Cortex of kidney (tissue), 1 donor: ENCODE measurements at places on chromosomes 11 and 22.

DNA sequence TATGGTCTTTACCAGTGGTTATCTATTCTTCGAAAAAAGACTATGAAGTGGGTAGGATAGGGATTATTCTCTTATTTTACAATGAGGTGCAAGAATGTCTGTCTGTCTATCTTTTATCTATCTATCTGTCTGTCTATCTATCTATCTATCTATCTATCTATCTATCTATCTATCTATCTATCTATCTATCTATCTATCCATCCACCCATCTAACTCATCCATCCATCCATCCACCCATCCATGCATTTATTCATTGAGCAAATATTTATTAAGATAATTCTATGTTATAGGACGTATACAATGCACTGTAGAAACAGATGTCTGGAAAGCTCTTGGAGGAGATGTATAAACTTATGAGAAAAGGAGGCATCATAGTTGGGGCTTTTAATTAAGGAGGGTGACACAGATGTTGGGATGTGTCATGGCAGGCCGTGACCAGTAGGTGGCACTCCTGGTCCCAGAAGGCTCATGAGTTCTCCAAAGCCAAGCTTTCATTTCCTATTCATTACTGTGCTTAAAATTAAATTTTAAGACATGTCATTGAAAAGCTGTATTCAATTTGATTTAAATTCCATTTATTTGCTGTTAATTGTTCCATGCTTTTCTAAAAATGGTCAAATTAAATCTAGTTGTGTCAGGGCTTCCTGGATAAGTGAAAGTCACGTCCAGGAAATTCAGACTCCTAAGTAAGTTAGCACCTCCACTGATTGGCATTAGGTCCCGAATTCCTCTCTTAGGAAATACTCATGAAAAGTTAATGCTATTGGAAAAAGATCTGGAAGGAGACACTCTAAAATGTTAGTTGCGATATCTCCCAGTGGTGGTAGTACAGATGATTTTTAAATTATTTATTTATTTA, 19.0 kb upstream of the E2F8 start:
- DNase-seq = no peak

DNA sequence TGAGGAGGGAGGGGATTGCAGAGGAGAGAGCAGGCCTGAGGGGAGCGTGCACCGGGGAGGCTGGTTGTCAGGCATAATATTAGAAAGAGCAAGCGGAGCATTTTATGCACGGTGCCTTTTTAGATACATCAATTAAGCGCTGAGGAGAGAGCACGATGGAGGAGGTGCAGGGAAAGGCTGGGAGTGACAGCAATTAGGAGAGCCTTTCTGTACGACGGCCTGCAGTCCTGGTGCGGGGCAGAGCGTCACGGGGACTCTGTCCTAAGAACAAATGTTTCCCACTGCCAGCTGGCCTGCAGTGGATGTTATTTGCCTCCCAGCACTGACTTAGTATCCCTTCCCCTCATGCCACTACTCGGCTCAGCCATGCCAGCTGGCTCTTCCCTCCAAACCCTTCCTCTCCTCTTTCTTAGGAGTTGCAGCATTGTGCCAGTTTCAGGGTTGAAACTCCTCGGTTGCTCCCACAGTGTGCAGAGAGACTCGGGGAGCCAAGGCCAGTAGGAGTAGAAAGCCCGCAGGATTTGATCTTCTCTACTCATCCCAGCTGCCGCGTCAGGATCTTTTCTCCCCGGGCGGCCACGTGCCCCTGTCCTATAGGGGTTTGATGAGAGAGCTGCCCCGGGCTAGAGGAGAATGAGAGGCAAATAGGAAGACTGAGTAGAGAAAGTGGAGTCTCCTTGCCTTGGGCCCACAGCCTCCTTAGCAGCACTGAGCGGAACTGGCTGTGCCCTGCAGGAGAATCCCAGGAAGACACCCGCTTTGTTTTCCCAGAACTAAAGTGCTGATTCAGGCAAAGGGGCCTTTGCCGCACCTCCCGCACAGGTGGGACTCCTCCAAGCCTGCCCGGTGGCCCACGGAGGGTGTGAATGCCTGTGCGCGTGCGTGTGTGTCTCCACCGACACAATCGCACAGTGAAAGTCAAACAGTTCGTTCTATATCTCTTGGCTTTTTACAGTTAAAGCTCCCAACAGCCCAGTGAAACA, 875.3 kb downstream of the NTM start:
- DNase-seq = no peak

DNA sequence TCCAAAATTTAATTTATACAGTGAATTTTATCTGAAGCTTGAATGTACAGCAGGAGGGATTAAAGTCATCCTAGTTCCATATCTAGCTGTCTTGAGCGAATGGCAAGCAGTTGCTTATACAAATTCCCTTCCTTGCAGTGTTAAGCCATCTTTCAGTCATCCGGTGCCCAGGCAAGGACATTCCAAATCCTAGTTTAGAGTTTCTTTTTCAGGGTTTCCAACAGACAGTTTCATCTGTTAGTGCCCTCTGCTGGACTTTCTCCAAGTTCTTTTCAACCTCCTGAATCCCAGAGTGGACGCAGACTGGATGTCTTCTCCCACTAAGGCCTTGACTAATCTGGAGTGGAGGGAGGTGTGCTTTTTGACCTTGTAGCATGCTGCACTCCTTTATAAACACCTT, 45.4 kb downstream of the GRAMD1B start:
- DNase-seq = no peak

GRCh38 chr11:116166573-116167465, 606.0 kb downstream of the BUD13 start:
- no peak for DNase-seq

- no peak for DNase-seq
These were observed 465.5 kb downstream of the GUCY1A2 start for GRCh38 chr11:106552694-106553203.

- no peak for DNase-seq
These were observed 3.6 kb downstream of the IZUMO1R start for GRCh38 chr11:94308024-94308423.

GRCh38 chr22:19770349-19771220, 10.0 kb downstream of the TBX1 start:
- no peak for DNase-seq

DNA sequence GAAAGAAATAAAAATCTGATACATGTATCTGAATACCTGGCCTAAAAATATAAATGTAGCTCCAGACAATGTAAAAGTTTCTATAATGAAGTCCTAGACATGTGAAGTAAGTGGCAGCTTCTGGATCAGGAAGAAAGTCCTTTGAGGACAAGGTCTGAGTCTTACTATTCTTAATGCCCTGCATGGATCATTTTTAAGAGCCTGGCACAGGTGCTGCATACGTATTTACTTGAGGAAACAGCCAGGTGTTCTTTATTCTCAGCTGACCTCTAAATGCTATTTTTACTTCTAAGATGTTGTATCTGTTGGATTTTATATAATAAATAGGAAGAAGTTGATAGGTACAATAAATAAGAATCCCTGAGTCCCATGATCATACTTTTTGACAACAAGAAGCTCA, 750.0 kb upstream of the LUZP2 start:
- no peak for DNase-seq
